ENCODE measurements at places on chromosomes 4 and X.

DNA sequence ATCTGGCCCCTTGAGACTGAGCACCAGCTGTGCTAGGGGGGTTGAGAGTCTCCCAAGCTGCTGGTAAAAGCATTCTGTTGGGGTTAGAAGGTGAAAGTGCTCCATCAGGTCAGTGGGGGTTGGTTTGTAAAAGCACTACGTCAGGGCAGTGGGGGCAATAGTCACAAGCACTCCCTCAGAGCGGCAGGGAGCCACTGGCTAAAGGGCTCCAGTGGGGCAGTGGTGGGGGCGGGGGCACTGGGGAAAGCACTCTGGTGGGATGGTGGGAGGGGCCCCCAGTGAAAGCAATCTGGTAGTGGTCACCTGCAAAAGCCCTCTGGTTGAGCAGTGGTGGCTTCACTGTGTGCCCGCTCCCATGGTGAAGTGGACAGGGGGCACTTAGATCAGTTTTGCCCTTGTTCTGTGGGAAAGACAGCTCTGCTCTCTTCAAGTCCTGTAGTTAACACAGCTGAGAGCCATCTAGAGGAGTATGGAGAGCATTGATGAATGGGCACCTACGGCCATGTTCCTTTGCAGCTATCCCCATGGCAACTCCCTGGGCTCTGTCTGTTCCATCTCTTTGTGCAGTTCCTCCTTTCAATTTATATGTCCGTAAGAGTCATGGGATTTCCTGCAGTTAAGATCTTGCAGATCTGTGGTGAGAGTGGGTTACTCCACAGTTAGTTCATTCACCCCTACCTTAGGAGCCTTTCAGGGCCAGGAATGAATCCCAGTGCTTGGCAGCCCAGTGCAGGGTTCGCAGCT lies 106.4 kb downstream of the SH3BGRL start:
- no peak for DNase-seq

GRCh38 chr4:61628727-61629126 lies 428.6 kb downstream of the ADGRL3 start:
- no peak for DNase-seq

DNA sequence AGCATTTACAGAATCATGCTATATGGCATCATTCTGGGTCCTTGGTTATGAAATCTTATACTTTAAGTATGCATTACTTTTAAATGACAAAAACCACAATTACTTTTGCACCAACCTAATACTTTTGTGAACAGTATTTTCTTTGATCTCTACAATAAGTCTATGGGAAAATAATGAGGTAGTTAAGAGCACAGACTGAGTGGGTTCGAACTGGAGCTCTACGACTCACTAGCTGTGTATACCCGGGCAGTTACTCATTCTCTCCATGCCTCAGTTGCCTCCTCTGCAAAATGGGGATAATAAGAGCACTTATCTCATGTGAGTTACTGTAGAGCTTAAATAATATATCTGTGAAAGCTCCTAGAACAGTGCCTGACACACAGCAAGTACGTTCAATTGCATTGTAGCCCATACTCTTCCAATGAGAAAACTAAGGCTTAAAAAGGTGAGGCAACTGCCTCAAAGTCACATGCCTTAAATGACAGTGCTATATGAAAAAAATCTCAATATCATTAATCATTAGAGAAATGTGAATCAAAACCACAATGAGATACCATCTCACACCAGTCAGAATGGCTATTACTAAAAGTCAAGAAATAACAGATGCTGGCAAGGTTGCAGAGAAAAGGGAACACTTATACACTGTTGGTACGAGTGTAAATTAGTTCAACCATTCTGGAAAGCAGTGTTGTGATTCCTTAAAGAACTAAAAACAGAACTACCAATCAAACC lies 151.5 kb downstream of the CHIC2 start:
- no peak for DNase-seq

- DNase-seq, result no peak
These were observed 7.2 kb downstream of the TEC start for GRCh38 chr4:48262484-48262883.

DNA sequence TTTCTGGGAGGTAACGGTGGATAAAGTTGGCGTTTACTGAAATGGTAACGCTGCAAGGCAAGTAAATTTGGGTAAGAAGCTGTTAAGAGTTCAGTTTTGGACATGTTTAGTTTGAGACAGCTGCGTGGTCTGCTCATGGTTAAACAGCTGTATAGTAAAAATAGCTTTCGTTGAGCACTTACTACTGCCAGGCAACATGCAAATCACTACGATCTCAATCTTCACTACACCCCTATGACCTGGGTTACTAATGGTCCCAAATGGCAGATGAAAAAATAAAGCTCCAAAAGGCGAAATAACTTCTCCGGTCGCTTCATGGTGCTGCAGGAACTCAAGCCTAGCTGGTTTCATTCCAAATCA lies 22.2 kb downstream of the FABP2 start:
- DNase-seq, result no peak

DNA sequence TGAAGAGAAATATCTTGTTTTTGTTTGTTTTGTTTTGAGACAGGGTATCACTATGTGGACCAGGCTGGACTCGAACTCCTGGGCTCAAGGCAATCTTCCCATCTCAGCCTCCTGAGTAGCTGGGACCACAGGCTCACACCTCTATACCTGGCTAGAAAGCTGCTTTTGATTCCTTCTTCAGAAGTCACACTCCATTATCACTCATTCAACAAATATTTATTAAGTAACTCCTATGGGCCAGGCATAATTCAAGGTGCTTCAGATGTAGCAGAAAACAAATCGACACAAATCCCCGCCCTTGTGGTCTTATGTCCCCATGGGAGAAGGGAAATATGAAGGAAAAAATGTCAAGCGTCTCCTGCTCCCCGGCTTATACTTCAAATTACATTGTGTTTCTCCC lies 72.6 kb upstream of the DHX15 start:
- no peak for DNase-seq

GRCh38 chr4:6110681-6111353 lies 89.5 kb downstream of the JAKMIP1 start:
- no peak for DNase-seq

DNA sequence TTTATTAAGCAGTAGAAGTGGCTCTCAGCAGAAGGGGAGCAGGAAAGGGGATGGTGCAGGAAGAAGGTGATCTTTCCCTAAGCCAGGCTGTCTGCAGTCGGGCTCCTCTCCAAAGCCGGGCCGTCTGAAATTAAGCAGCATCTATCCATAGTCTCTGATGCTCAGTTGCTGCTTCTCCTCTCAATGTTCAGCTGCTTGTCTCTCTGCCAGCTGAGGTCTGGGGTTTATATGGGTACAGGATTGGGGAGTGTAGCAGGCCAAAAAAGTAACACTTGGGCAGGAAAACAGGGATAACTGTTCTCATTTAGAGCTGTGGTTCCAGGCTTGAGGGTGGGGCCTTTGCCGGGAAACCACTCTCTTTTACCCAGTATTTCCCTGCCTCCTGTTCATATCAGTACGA lies 39.2 kb upstream of the CCKAR start:
- no peak for DNase-seq

- no peak for DNase-seq
These were observed 654.7 kb upstream of the IGFBP7 start for GRCh38 chr4:57764856-57765255.

DNA sequence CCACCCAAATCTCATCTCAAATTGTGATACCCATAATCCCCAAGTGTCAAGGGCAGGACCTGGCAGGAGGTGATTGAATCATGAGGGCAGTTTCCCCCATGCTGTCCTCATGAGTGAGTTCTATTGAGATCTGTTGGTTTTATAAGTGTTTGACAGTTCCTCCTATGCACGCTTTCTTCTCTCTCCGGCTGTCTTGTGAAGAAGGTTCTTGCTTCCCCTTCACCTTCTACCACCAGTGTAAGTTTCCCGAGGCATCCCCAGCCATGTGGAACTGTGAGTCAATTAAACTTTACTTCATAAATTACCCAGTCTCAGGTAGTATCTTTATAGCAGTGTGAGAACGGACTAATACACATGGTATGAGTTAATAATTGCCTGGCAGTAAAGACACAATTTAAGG lies 581.7 kb upstream of the AMOT start:
- no peak for DNase-seq

DNA sequence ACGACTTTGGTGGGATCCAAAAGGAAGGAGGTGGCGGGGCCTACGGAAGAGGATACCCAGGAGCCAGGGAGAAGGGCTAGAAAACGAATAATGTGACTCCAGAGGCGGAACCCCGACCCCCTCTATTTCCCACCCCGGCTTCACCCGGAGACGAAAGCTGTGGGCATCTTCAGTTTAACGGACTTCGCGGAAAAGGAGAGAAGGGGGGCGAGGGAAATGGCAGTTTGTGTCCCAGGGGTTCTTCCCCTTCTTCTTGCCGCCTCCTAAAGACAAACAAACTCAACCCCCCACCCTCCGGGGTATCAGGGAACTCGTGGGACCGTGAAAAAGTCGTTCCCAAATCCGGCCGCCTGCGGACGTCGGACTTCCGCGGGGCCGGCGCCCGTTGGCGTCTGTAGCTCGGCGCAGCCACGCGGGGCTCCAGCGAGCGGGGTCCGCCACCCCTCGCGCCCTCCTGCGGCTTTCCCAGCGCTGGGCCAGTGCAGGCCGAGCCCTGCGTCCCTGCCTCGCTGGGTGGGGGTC lies 3.6 kb upstream of the LEF1 start:
- no peak for DNase-seq

DNA sequence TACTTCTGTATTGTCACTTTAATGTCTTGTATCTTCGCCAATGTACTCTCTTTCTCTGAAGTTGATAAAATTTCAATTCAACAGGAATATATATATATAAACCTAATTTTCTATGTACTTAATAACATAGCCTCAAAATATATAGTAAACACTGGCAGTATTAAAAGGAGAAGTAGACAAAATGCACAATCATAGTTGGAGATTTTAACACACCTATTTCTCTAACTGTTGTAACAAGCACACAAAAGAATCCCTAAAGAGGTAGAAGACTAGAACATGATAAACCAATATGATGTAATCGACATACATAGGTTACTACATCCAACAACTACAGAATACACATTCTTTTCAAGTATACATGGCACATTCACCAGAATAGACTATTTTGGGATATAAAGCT lies 65.5 kb downstream of the ZNF81 start:
- DNase-seq, result no peak

DNA sequence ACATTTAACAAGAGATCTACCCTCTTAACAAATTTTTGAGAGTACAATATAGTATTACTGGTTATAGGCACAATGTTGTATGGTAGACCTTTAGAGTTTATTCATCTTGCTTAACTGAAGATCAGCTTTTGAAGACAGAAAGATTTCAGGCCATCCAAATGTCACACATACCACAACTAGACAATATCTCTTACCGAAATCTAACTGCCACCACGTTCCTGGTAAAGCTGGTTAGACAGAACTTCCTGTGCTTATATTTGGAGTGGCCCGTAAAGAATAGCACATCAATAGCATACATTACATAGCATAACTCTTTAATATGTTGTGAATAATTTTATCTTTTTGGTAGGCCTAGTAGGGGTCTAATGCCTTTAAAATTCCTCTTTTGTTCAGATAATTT lies 29.8 kb upstream of the ARHGEF6 start:
- DNase-seq, result no peak

DNA sequence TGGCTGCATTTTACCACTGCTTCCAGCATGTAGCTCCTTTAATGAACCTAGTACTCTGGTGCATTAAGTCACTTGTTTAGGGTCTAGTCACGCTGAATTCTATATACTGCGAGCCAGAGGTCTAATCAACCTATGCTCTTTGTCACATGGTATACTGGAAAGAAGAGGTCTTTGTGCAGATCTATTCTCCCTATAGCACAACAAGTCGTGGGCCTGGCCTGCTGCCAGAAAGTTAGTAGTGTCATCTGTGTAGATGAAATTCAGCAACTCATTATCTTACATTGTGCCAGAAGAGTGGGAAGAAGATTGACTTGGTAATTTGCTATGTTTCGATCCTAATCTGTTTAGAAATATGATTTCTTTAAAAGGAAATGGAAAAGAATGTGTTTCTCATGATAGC lies 80.8 kb downstream of the AWAT2 start:
- DNase-seq, result no peak

DNA sequence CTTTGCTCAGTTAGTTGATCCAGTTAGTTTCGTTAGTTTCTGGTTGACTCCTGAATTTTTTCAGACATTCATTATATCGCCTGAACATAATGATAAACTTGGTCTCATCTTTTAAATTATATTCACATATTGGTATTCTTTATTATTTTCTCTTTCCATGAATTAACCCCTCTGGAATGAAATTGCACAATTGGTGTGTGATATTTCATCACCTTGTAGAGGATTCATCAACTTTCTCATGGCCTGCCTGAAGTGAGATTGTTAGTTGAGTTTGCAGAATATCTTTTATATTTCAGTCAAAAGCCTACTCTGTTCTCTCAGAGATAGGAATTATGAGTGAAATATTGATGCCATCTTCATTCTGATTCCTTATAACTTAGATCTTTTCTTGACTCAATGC lies 1160.6 kb upstream of the AGA start:
- no peak for DNase-seq

GRCh38 chrX:9948406-9948805 lies 18.8 kb upstream of the CLDN34 start:
- DNase-seq, result no peak

DNA sequence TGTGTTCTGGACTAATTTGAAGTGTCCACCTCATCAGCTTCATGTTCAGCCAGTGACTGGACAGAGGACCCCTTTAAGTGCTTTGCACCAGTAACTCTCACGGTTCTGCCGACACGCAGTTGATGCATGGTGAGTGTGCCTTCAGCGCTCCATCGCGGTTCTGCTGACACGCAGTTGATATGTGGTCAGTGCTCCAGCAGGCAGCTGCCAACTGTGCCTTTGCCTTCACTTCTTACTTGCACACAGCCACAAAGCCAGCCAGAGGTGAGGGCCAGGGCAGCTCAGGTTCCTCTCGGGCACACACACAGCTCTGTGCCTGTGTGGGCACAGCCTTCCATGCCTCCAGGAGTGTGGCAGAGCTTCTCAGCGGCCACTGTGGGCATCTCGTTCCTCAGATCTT lies 12.4 kb downstream of the NKX1-1 start:
- no peak for DNase-seq

DNA sequence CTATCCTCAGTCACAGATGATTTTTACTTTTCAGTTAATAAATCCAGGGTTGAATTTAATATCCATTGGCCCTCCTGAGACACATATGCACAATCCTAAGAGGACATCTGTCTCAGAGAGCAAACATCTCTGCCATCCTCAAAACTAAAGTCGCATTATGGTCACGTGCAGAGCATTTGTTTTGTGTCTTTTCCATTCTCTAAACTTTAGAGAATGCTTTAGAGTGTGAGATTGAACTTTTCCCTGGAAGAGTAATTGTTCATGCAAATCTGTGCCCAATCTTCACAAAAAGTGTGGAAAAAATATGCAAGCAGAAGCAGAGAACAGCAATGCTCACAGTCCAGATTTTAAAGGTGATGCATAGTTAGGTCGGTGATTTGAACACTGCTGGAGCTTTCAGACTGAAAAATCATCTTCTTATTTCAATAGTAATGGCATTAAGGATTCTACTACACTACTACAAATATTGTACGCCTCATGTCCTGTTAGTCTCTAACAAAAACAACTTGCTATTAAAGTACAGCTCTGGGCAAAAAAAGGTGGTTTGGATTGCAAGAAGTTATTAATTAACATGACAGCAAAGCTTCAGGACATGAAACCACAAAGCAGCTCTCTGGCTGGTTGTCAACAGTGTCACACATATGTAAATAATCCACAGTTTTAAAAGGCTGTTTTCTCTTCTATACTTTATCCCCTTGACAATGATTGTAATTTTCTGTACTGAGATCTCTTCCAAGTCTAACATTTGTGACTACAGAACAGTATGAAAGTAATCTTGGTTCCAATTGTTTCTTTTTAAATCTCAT lies 19.9 kb downstream of the DCHS2 start:
- no peak for DNase-seq
